NCI-H748 treated with DMSO at 0.1 percent for 48 hours (cell line): ENCODE measurements at places on chromosomes 1 and 21.

DNA sequence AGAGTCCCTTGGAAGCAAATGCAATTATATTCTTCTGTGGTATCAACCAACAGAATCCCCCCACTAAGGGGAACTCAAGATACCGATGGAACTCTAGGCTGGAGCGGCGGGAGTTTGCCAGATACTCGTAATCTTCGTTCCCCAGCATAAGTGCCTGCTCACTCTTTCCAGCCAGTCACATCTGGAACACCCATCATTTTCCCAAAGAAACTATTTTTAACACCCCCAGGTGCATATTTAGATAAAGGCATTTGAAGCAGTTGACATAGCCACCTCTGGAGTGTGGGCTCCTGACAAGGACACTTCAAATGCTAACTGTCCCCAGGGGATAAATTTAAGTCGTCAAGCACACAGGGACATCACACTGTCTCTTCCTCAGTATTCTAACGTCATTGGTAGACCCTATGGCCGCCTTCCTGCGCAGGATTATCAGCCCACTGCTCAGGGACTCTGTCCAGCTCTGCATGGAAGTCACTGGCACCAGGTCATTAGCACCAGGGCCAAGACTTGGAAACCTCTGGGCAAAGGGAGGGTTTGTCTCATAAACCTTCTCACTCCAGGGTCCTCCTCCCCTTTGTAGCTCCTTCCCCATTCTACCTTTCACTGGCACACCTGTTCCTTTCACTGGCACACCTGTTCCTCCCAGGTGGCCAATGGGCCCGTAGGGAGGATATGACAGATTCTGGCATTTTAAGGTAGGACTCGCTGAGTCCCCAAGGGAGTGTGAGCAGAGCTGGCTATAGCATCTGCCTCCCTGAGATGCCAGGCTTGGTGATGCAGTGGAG, 48.8 kb downstream of the H3-3A start:
- no peak for DNase-seq

- no peak for DNase-seq
Observed at GRCh38 chr1:150562446-150563339, 13.5 kb downstream of the ADAMTSL4 start.

DNA sequence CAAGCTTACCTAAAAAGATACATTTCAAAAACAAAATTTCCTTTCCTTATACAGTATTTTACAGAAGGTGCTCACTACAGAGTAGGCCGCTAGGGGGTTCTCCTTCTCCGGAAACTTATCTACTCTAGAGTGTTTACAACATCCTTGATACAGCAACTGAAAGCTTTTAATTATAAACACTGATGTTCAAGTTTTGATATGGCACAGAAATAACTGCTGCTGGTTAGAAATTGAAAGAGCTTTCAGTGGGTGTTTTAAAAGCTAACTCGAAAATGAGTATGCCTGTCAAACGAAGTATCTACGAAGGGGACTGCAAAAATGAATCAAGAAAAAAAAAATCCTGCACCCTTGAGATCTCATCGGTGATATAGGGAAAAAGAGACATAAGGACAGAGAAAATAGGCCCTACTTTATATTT, 1.0 kb downstream of the YOD1 start:
- peak; percentile 33 for DNase-seq

- DNase-seq = no peak
Observed at GRCh38 chr1:30728832-30729638, 5.7 kb upstream of the MATN1 start.

DNA sequence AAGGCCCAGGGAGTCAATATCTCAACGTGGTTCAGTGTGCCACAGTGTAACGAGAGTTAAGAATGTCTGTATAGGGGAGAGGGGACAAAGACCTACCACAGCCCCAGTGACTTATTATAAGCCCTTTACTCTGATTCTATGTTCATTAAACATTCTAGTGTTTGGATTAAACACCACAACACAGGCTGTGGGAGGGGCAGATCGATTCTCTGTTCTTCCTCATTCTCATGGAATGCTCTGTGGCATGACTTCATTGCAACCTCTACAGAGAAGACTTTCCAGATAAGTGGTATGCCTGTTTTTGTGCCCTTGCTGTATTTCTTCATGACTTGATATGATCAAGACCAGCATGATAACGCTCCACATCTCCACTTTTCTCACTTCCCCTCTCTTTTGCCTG, 39.0 kb upstream of the CD5L start:
- no peak for DNase-seq

GRCh38 chr1:214318356-214318755, 37.4 kb downstream of the SMYD2 start:
- no peak for DNase-seq

GRCh38 chr1:8004803-8005573, 21.1 kb downstream of the ERRFI1 start:
- DNase-seq = peak; percentile 17

DNA sequence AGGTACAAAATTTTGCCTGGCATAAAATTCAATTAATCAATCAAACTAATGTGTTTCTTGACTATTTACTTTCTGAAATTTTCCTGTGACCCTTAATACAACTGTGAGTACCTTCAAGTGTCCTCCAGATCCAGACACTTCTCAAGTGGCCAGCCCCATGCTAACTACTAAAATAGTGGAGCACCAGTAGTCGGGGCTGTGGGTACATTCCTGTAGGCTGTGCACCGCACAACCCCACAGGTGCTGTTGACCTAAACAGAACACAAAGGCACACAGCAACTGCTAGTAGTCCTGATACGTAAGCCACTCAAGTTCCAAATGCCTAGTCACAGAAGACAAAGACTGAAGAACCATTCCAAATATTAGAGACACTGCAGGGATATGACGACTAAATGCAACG, 36.6 kb downstream of the TMEM50B start:
- no peak for DNase-seq

DNA sequence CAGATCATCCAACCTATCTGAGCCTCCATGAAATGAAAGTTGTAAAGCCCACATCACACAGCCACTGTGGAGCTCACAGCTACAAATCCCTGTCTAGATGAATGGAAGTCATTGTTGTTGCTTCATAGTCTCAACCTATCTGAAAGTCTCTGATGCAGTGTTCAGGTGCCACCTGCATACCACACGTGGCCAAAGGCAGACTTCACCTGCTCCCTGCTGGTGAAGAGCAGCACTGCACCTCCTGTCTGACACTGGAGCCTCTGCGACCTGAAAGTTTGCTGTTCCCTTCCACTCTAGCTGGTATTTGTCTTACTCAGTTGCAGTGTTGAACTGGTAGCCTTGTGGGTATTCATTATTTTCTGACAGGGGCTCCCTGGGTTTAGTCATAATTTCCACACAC, 18.4 kb downstream of the LORICRIN start:
- no peak for DNase-seq

DNA sequence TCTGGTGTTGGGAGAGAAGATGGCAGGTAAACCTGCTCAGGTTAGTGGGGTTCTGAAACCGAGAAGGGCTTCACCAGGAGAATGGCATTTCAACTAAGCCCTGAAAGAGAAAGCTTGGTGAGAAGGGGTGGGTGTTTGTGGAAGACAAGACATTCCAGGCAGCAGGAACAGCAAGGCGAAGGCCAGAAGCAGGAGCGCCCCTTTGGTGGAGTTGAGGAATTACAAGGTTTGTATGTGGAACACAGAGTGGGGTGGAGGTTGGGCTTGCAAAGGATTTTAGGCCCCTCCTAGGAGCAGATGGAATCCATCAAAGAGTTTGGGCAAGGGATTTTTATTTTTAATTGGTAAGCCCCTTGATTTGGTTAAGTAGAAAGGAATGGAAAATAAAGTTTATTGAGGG, 24.8 kb upstream of the ELOA start:
- no peak for DNase-seq

- no peak for DNase-seq
Observed at GRCh38 chr1:29322861-29323585, 86.7 kb downstream of the PTPRU start.

- no peak for DNase-seq
Observed at GRCh38 chr1:114092186-114093062, 61.2 kb downstream of the SYT6 start.

DNA sequence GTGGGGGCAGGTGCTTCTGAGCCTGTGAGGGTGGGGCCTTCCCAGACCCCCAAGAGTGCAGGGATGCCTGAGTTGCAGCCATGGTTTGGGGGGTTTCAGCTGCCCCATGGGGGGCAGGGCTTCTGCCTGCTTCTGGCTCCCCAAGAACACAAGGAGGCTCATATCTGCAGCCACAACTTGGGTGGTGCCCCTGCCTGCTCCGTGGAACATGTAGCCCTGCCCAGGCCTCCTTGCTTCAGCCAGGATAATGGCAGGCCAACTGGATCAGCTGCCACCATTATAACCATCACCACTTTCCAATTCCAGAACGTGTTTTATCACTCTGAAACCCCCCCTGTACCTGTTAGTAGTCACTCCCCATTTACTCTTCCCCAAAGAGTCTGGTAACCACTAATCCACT, 14.0 kb downstream of the ZBTB40 start:
- no peak for DNase-seq

DNA sequence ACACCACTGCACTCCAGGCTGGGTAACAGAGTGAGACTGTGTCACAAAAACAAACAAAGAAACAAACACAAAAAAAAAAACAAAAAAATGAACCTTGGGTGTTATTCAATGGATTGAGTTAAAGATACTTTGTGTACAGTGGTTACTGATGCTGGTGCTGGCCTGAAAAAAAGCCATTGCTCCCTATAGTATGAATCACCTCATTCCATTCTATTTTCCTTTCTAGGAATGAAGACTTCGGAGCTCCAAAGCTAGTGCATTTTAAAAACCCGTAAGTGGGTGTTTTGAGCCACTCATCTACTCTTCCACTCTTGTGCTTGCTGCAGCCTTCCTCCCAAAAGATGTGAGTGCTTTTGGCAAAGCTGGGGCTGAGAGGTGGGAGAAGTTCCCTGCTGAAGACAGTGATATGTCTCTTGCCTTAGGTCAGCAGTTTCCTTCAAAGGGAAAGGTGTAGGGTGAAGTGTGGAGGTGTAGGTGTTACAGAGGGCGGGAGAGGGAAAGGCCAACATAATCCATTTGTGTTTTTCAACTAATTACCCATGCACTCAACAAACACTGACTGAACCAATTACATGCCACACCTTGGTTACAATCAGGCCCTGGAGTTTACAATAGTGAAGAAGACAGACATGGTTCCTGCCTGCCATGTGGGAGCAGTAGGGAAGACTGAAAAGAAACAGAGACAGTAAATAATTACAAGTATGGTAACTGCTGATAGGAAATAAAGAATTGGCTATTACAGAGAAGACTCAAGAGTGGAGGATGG, 55.0 kb upstream of the SERBP1 start:
- DNase-seq = peak; percentile 87

GRCh38 chr1:207282496-207283380, 38.7 kb upstream of the CD55 start:
- no peak for DNase-seq

GRCh38 chr1:89826594-89826993, 5.8 kb downstream of the LRRC8D start:
- DNase-seq = no peak

DNA sequence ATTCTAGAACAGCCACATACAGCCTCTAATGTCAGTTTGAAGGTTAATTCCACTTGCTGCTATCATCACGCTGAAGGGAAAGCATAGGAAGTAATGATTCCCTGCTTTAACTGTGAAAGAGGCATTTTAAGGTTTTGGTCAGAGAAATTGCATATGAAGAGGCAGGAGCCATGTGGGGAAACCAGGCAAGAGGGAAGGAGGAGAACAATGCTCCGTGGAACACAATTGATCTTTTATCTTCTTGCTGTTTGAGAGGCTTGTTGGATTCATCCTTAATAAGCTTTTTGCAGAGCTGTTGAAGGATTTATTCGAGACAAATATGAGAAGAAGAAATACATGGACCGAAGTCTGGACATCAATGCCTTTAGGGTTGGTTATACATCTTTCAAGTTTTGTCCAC, 35.9 kb downstream of the SMAP2 start:
- DNase-seq = no peak

GRCh38 chr1:10818262-10819197, 22.1 kb upstream of the CASZ1 start:
- no peak for DNase-seq

DNA sequence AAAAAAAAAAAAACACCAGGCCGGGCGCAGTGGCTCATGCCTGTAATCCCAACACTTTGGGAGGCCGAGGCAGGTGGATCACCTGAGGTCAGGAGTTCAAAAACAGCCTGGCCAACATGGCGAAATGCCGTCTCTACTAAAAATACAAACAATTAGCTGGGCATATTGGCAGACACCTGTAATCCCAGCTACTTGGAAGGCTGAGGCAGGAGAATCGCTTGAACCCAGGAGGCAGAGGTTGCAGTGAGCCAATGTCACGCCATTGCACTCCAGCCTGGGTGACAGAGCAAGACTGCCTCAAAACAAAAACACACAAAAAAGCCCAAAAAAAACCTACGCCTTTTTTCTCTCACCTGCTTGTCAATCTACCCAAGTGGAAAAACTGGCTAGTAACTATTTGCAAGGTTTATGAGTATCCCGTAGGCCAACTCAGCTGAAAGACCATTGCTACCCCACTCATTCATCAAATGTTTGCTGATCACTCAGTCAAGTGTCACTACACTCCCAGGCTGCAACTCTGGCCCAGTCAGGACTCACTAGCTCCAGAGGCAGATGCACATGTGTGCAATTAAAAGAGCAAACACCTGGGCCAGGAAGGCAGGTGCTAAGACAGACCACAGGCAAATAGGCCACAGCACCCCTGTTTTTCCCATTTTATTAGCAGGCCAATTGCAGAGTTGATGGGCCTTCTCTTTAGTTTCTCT, 2.0 kb downstream of the CSRP1 start:
- peak; percentile 59 for DNase-seq

- no peak for DNase-seq
Observed at GRCh38 chr1:210377731-210378333, 49.1 kb downstream of the HHAT start.

- DNase-seq = no peak
Observed at GRCh38 chr1:235098547-235098946, 30.1 kb downstream of the TOMM20 start.

DNA sequence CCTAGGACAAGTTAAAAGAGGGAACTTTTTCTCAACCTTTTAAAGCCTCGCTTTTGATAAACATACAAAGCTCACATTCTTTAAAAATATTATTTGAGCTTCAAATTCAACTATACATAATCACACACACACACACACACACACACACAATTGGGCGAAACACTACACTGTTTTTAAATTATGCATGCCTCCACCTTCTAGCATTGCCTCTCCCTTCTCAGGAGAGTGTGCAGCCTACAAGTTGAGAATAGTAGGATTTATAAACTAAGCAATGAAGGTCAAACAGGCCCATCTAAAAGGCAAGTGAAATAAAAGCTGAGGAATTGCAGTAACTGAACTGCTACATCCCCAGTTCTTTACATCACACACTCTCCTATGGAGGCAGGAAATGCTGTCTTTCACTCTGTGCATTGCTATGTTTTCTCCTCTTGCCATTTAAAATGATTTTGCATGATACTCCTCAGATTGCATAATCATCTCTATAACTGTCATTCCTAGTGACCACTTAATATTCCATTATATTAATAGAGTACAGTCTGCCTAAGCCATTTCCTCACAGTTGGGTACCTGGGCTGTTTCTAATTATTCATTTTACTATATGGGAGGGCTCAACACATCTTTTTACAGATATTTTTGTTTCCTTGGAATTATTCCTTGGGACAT, 92.5 kb upstream of the KCNE2 start:
- DNase-seq = no peak
